ENCODE measurements at places on chromosomes 3 and 15. TPM values are rescaled to one million over a fixed set of nuclear protein-coding genes. Genes with fewer than 3 reads are reported as not detected.

MCTP2 gene
- 36.3 TPM for total RNA-seq

HCLS1 gene
- 92.3 TPM for total RNA-seq

RHO gene
- total RNA-seq, result not detected

DNA sequence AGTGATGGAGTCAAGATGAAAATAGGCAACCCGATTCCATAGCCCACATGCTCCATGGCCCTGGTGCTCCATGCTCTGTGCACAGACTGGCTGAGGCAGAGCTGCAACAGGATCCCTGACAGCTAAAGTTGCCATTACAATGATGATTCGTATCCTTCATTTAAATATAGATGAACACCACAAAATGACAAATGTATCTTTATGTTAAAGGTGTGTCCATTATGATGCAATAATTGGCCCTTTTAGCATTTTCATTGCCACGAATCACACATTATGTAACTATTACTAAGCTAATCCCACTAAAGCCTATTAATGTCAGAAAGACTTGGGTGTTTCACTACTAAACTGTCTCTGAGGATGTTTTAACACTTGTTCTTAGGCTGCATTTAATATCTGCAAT is 270.2 kb upstream of the THBS1 start:
- H3K27ac ChIP-seq, result no peak overlapping the region
- no peaks in the 10 kb centered on the region for H3K27me3 ChIP-seq
- no peak overlapping the region for H3K4me3 ChIP-seq
- DNase-seq, result no peak

- peak overlapping the region; percentile 93 for H3K27ac ChIP-seq
- H3K4me3 ChIP-seq, result peak overlapping the region; percentile 53
- peak; percentile 93 for DNase-seq
- no peaks in the 10 kb centered on the region for H3K27me3 ChIP-seq
Observed at GRCh38 chr15:90530250-90531051, 728 bp downstream of the CRTC3 start.

GRCh38 chr15:64697911-64698369 is 77.4 kb downstream of the RBPMS2 start:
- H3K36me3 ChIP-seq, result no peaks in the 10 kb centered on the region
- H3K27me3 ChIP-seq, result no peaks in the 10 kb centered on the region
- peaks cover 90% of the 10 kb centered on the region for H3K4me1 ChIP-seq

GRCh38 chr3:66479532-66479947 is 21.3 kb downstream of the LRIG1 start:
- H3K27ac ChIP-seq, result no peak overlapping the region
- H3K4me1 ChIP-seq, result peaks cover 92% of the 10 kb centered on the region
- H3K27me3 ChIP-seq, result no peaks in the 10 kb centered on the region
- H3K36me3 ChIP-seq, result no peaks in the 10 kb centered on the region

GRCh38 chr3:166071-166470 is 30.5 kb upstream of the CHL1 start:
- no peaks in the 10 kb centered on the region for H3K4me1 ChIP-seq
- DNase-seq, result no peak
- H3K27me3 ChIP-seq, result no peaks in the 10 kb centered on the region
- no peak overlapping the region for H3K4me3 ChIP-seq
- no peaks in the 10 kb centered on the region for H3K36me3 ChIP-seq

DNA sequence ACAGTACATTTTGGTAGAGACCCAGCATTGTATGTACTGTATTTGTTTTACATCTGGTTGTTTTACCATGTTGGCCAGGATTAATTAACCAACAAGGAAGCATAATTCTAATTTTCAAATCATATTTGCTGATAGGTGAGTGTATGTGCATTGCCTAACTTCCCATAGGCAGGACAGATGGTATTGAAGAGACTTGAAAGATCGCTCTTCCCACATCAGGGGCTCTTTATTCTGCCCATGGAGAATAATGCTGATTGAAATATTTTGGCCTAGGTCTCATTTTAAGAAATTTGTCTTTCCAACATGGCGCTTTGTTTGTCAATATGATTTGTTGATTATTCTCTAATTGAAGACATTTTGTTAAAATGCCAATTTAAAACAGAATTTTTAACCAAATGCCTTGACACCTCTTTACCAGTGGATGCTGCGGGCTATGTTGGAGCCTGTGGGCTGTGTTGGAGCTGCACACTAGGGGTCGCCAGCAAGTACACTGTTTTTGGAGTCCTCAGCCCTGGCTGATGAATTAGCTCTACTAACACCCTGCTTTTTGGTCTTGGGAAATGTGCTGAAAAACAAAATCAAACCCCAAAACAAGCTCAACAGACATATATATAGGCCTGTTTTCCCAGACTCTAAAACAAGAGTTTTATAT is 5.3 kb downstream of the P2RY12 start:
- no peaks in the 10 kb centered on the region for H3K27me3 ChIP-seq
- H3K4me3 ChIP-seq, result no peak overlapping the region
- H3K36me3 ChIP-seq, result no peaks in the 10 kb centered on the region
- H3K4me1 ChIP-seq, result no peaks in the 10 kb centered on the region
- H3K27ac ChIP-seq, result no peak overlapping the region

DNA sequence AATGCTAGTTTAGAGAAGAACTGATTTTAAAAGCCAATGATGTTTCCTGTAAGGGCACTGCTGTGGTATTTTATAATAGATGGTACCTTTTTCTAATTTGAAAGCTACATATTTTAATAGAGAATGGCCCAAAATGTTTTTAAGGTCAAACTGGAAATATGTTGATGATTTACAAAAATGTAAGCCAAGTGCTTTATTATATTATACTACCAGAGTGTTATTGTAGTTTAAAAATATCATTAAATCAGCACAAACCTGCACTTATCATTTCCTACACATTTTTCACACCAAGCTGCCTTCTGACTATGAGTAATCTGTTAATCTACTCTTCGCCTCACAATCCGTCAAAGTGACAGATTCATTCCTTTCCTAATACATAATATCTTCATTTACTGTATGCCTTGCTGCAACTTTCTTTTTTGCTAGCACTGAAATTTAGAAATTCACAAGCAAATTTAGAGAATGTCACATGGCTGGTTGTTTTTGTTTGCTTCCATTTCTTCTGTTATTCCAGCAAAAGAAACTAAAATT is 126.4 kb upstream of the FAM3D start:
- H3K4me1 ChIP-seq, result no peaks in the 10 kb centered on the region
- no peak overlapping the region for H3K4me3 ChIP-seq

DNA sequence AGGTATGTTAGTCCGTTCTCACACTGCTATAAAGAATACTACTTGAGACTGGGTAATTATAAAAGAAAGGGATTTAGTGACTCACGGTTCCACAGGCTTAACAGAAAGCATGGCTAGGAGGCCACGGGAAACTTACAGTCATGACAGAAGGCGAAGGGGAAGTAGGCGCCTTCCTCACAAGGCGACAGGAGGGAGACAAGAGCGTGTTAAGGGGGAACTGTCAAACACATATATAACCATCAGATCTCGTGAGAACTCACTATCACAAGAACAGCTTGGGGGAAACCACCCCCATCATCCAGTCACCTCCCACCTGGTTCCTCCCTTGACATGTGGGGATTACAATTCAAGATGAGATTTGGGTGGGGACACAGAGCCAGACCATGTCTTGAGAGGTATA is 30.4 kb downstream of the SPRED1 start:
- H3K27ac ChIP-seq, result no peak overlapping the region
- no peaks in the 10 kb centered on the region for H3K36me3 ChIP-seq
- H3K4me3 ChIP-seq, result no peak overlapping the region
- no peaks in the 10 kb centered on the region for H3K27me3 ChIP-seq
- peaks cover 11% of the 10 kb centered on the region for H3K4me1 ChIP-seq

GRCh38 chr15:59830098-59830497 is 141.0 kb upstream of the BNIP2 start:
- no peak overlapping the region for H3K4me3 ChIP-seq
- H3K27ac ChIP-seq, result no peak overlapping the region
- no peaks in the 10 kb centered on the region for H3K36me3 ChIP-seq
- no peaks in the 10 kb centered on the region for H3K4me1 ChIP-seq
- DNase-seq, result no peak
- H3K27me3 ChIP-seq, result no peaks in the 10 kb centered on the region

Measured in upper lobe of left lung (tissue), 6 donors.